ENCODE measurements at places on chromosomes 2 and 18. TPM values are rescaled to one million over a fixed set of nuclear protein-coding genes. Genes with fewer than 3 reads are reported as not detected.

DNA sequence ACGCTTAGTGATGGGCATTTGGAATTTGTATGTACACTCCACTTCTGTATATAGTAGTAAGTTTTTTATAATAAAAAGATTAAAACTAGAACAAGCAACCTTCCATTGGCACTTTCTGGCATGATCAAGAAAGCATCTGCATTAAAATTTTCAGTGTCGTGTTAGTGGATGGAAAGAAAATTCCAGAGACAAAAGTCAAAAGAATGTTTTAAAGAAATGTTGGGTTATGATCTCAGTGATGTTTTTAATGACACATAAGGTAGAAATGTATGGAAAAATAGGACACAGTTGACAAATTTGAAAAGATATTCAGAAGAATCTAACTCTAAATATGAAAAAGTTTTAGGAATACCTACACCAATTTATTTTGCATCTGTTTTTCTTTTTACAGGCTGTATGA lies 126.1 kb upstream of the FAM117B start:
- DNase-seq, result no peak

The DNAJC5G gene
- polyA plus RNA-seq, result not detected

The TRPM8 gene
- polyA plus RNA-seq, result 0.28 TPM

DNA sequence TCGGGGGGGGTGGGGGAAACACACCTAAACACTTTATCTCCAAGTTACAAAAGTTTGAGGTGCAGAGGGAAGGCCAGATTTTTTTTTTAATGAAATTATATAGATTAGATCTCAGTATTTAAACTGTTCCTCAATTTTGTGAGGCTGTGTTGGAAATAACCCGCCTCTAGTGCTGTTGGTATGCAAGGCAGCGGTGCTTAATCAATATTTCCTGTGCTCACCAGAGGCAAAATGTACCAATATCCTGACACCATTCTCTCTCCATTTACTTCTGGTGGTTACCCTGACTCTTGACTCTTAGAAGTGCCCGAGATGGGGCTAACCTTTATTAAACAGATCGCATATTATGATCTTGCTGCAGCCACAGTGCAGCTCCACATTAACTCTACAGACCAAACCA lies 54.8 kb upstream of the EML6 start:
- no peak for DNase-seq

DNA sequence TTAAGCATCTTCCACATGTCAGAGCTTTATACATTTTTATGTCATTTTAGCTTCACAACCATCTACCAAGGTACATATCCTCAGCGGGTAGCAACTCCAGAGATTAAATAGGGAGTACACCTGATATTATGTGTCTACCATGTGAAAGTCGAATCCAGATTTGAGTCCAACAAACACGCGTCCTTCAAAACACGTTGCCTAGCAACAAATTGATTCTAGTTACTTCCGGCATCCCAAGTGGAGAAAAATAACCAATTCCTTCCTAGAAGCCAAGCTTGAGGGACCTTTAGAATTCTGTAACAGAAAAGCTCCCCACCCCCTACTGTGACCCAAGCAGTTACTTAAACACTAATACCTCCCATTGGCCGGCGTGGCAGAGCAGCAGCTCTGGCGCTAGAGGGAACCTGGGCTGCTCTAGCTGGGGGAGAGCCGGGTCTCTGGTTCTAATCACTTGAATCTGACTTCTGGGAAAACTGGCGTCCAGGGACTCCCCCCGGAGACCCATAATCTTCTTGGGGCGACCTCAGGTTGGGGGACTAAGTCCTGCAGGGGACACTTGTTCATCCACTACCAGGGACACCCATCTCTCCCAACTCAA lies at the start of gene ERICH2:
Gene ERICH2, plus strand, starts transcription at position 371 of the 598 bp plus-strand sequence. CDS start 304 bp downstream, outside the sequence.
- peak; percentile 75 for DNase-seq

Measured in right lung (tissue), 10 donors.